NCI-H69 (cell line): ENCODE measurements at places on chromosomes 4 and X.

DNA sequence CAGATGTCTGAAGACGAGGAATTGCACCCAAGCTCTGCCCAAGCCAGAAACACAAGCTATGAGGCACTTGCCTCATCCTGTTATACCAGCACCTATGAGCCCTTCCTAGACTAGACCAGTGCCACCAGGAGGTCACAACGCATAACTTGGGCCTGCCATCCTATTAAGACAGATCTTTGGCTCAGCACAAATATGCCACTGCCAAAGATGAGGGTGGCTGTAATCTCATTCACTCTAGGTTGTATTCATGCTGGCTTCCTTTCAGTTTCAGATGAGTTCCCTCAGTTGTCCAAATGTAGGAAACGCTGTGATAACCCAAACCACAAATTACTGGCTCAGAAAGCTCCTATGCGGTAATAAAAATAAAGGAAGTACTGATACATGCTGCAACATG is 76.5 kb upstream of the CITED1 start:
- DNase-seq, result peak; percentile 26

DNA sequence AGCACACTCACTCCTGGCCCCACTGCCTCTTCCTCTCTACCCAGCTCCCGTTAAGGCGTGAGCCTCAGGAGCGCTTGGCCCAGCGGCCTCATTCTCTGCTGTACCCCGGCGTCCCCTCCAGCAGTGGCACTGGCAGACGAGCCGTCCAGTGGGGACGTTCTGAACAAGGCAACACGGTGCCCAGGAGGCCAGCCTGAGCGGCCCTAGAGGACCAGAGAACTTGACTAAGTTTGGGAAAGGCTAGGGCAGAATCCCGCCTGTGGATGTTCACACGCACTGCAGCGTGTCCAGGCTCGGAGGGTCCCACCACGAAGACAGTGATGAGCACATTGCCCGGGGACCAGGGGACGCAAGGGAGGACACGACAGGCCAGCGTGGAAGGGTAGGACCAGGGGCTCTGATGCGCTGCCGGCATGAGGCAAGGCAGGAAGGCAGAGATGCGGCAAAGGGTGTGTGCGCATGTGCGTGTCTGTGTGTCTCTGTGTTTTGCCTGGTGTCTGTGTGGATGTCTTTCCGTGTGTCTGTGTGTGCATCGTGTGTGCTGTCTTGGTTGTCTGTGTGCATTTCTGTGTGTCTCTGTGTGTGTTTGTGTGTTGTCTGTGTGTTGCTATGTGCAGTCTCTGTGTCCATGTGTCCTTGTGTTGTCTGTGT is 89.4 kb downstream of the ABLIM2 start:
- no peak for DNase-seq

DNA sequence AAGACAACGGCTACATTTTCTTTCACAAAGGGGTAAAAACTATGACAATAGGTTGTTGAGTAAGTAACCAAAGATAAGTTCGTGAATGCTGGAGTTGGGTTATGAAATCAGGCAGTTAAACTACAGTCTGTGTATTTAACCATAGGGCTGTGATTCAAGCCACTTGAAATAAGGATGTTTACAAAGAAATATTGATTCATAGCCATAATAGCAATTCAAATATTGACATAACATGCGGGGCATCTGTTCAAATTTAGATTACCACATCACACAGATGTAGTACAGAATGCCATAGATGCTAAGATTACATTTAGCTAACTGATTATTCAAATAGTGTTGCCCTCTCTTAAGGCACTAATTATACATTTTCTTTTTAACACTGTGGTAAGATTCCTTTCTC is 364.1 kb downstream of the FSTL5 start:
- peak; percentile 89 for DNase-seq

- DNase-seq, result no peak
These were observed 501.7 kb upstream of the TENM3 start for GRCh38 chr4:181741513-181741912.

DNA sequence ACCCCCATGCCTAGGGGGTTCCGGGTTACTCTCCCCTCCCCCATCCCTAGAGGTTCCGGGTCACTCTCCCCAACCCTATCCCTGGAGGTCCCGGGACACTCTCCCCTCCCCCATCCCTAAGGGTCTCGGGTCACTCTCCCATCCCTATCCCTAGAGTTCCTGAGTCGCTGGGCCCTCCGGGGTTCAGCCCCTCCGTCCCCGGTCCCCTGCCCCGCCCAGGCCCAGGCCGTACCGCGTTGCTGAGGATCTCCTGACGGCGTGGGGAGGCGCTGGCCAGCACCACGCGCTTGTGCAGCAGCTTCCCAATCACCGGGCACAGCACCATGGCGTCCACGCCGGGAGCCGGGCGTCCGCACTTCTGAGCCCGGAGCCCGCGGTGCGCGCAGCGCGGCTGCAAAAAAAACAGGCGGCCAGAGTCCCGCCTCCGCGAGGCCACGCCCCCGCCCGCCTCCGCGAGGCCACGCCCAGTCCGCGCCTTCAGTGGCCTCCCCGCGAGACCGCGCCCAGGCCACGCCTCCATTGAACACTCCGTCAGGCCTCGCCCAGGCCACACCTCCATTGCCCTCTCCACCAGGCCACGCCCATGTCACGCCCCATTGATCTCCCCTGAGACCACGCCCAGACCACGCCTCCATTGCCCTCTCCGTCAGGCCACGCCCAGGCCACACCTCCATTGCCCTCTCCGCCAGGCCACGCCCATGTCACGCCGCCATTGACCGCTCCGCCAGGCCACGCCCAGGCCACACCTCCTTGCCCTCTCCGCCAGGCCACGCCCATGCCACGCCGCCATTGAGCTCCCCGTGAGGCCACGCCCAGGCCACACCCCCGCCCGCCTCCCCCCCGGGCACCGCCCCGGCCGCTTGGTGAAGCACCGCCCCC is at the start of gene ASMTL:
ASMTL (minus strand) TSS at position 394 of the 879 bp plus-strand sequence; CDS start at position 325, 69 bp downstream.
- DNase-seq, result no peak

GRCh38 chr4:1402516-1403091 is 3.6 kb downstream of the NKX1-1 start:
- DNase-seq, result no peak

- DNase-seq, result peak; percentile 95
These were observed 372.7 kb downstream of the SH2D1A start for GRCh38 chrX:124719060-124719459.

DNA sequence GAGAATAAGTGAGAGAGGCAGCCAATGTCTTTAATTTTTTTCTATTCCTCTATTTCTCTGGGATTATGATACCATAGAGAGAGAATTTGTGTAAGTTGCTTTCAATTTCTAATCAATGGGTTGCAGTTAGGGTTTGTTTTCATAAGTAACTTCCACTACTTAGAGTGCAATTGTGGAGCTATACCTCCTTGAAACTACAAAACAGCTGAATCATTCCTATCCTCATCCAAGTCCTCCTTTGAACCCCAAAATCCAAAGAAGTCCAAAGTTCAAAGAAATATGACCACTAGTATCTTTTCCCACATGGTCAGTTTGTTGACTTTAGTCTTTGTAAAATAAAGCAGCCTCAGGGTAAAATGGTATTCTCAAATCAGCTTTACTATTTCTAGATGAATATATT is 1085.4 kb upstream of the INTU start:
- DNase-seq, result no peak

- DNase-seq, result no peak
These were observed 533.0 kb upstream of the ARX start for GRCh38 chrX:25548811-25549210.

DNA sequence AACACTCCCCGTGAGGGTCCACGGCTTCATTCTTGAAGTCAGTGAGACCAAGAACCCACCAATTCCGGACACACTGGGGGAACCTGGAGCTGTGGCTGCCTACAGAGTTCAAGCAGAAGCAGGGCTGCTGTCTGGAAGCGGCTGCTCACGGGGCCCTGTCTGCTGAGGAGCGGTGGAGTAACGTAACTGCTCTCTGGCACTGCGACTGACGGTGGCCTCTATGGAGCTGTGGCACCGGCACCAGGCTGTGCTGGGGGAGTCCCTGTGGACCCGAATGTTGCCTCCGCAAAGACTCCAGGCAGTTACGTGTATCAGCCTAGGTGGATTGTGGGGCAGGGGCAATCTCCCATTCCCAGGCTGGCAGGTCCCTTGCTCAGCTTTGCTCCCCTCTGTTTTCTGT is 703.3 kb upstream of the FRG1 start:
- no peak for DNase-seq

DNA sequence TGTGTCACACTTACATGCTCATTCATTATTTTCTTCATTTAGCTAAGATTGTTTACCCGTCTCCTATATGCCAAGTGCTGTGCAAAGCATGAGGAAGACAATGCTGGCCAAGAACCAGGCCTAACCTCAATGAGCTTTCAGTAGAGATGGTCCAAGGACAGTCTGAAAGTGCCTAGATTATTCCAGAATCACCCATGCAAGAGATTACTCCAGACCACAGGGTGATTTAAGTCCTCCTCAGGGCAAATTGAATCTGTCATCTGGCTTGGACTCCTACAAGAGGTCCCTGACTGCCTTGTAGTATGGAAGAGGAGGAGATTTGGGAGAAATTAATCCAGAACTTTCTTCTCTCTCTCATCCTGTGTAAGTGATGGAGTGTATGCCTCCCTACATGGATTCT is 99.4 kb upstream of the NDP start:
- DNase-seq, result no peak

GRCh38 chr4:166078383-166078782 is 205.3 kb downstream of the TLL1 start:
- no peak for DNase-seq

- peak; percentile 30 for DNase-seq
These were observed 47.2 kb upstream of the MXRA5 start for GRCh38 chrX:3393581-3394111.

GRCh38 chr4:76322236-76322635 is 15.7 kb downstream of the STBD1 start:
- no peak for DNase-seq

DNA sequence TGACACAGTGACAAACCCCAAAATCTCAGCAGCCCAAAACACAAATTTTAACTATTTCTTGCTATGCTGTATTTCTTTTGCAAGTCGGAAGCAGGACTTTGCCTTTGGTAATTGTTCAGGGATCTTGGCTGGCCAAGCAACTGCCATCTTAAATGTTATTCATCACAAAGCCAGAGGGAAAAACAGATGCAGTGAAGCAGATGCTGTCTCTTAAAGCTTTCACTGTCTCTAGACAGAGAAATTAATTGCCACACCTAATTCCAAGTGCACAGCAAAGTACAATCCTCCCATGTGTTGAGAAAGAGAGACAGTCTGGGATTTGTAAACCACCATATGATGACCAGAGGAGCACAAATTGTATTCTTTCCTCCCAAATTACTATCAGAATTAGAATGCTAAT is 30.0 kb upstream of the GALNT7 start:
- peak; percentile 49 for DNase-seq

- DNase-seq, result peak; percentile 91
These were observed 58.9 kb upstream of the PGM2 start for GRCh38 chr4:37767546-37767945.

- no peak for DNase-seq
These were observed 45.1 kb upstream of the CDX4 start for GRCh38 chrX:73401591-73402266.

DNA sequence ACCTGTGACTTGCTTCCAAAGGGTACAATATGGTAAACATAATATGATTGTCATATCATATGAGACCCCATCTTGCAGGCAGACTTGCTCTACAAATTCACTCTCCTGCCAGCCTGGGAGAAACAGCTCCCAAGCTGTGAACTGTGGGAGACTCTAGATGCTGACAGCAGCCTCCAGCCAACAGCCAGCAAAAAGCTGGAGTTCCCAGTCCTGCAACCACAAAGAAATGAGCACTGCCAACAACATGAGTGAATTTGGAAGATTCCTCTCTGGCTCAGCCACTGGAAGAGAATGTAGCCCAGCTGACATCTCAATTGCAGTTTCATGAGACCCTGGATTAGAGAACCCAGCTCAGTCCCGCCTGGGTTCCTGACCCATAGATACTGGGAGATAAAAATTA is 145.4 kb downstream of the QDPR start:
- DNase-seq, result no peak

DNA sequence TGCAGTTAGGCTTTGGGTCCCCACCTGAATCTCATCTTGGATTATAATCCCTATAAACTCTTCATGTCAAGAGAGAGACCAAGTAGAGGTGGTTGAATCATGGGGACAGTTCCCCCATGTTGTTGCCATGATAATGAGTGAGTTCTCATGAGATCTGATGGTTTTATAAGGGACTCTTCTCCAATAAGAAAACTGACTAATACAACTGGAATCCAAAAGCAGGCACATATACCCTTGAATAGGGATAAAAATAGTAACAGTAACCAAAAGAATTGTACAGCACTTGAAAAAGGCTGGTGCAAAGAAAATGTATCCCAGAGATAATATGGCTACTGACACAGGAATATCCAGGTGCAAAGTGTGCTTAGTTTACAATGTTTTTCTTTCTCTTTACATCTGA is 351.5 kb upstream of the MAD2L1 start:
- no peak for DNase-seq

DNA sequence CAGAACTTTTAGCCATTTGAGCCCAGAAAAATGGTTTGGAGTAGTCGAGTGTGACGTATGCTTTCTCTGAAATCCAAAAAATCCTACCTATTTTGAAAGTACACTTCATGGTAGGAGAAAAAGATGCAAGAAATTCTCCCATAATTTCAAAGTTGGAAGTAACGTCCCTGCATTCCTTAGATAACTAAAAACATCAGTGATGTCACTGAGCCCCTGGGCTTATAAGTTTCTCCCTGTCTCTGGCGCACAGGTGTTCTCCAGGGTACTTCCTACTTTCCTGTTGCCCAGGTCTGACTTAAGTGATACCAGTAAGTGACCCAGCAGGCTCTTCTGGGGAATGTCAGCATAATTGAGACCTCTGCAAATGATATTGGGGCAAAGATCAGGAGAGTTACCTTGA is 90.5 kb upstream of the WDR1 start:
- DNase-seq, result no peak

DNA sequence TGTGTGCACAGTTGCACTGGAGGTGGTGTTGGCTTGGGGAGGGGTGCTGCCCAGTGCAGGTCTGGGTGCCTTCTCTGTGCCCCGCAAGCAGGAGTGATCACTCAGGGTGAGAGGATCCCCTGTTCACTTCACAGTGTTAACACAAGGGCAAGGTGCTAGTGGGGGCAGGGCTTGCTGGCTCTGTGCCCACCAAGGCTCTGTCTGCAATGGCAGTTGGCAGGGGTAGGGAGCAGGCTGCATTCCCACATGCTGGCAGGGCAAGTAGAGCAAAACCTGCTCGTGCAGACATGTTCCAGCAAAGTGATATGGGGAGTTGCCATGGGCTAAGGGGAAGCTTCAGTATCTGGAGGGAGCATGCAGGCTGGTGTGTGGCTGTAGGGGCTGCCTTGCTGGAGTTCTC is 428.0 kb downstream of the ZNF674 start:
- DNase-seq, result peak; percentile 41

GRCh38 chr4:52244103-52244775 is 193.1 kb downstream of the SPATA18 start:
- DNase-seq, result peak; percentile 83

GRCh38 chr4:186643501-186644310 is 80.0 kb downstream of the FAT1 start:
- peak; percentile 28 for DNase-seq
